Fibroblast of villous mesenchyme (primary cell): ENCODE measurements at places on chromosomes 6 and 20. TPM values are rescaled to one million over a fixed set of nuclear protein-coding genes. Genes with fewer than 3 reads are reported as not detected.
A peak's percentile ranks its signal among the peaks of the same experiment; 100 is the strongest.

Gene SIRPB1
- total RNA-seq: not detected in 2 replicates

Gene INSM1
- under 0.01 TPM in 1 of 2 replicates, not detected in the other for total RNA-seq

- no peak for DNase-seq
These were observed 152.4 kb upstream of the MLN start for GRCh38 chr6:33956206-33956605.

Gene PHF1
- total RNA-seq: 21.6 and 30.2 TPM in 2 replicates

- no peak for DNase-seq
These were observed 7.7 kb downstream of the PHIP start for GRCh38 chr6:79070206-79070825.

Gene TRAPPC3L
- total RNA-seq: under 0.01 TPM in 1 of 2 replicates, not detected in the other

- DNase-seq: no peak
These were observed 576 bp upstream of the RRP36 start for GRCh38 chr6:43020847-43021246.

- DNase-seq: peak; percentile 13
These were observed 124.9 kb downstream of the ADAT2 start for GRCh38 chr6:143325379-143326140.
